ENCODE measurements at places on chromosomes 6 and 20.

DNA sequence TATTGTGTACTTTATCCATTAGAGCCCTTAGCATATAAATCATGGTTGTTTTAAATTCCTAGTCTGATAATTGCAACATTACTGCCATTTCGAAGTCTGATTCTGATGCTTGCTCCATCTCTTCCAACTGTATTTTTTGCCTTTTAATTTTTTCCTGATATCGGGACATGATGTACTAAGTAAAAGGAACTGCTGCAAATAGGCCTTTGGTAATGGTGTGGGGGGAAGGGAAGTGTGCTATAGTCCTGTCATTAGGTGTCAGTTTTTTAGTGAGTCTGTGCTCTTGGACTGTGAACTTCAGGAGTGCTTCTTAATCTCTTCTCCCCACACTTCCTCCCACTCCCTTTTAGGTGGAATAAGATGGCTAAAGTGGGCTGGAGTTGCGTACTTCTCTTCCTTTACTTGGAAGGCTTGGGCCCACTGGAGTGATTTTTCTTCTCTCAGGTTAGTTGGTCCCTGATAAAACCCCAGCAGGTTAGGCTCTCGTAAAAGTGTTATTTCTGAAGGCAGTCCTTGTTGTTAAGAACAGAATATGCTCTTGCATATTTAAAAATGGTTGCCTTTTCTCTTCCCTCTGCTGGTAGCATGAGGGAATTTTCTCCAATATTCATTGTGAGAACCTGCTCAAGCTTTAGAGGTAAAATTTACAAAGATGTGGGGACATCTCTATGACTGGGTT is 18.1 kb downstream of the STXBP5 start:
- DNase-seq = no peak

DNA sequence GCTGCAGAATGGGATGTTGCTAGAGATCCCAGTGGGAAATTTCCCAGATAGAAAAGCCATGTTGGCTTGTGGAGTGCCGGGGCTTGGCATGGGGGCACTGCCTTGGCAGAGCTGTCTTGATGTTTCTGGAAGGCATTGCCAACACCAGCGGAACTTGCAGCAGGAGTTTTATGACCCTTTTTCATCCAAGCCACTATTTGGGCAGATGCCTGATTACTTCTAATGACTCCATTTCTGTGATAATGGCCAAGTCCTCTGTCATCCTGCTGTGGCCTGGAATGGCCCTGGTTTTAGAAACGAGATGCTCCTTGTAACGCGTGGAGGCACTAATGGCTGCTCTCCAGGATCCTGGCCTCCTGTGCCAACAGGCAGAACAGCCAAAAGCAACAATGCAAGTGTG is 229.0 kb downstream of the ZNF217 start:
- no peak for DNase-seq

DNA sequence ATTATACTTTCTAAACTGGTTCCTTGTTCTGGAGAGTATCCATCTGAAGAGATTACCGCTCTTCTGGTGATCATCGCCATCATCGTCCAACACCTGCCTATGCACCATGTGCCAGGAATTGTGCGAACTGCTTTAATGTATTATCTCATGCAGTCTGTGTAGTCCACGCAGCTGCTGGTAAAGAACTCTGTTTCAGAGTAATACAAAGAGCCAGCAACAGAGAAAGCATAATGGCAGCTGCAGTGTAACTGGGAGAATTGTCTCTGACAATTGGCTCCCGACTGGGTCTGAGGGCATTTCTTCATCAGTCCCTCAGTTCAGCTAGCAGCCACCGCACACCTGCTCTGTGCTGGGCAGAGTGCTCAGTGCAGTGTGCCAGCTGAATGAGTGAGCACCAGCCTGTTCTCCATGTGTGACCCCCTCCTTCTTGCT is 383.4 kb downstream of the GRIK2 start:
- DNase-seq = no peak

GRCh38 chr20:58565461-58566175 is 50.4 kb upstream of the APCDD1L start:
- DNase-seq = no peak

- DNase-seq = no peak
These were observed 70.8 kb downstream of the B3GAT2 start for GRCh38 chr6:70886071-70886470.

DNA sequence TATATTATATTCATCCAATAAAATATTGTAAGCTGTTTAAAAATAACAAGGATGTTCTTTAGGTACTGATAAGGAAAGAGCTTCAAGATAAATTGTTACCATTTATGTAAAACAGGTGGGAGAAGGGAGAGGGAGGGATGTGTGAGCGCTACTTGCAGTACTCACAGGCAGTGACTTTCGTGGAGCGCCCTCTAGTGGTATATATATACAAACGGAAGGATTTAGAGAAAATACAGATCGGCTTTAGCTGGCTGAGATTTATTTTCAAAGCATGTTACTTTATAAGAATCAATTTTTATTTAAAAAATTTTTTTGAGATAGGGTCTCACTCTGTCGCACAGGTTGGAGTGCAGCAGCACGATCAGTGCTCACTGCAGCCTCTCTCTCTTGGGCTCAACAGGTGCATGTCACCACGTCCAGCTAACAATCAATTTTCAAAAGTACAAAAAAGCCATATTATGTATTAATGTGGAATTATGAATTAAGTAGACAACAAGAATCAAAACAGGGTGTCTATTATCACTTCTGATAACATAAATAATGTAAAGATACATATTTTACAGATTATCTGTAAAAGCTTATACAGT is 3.3 kb upstream of the MOG start:
- DNase-seq = no peak

DNA sequence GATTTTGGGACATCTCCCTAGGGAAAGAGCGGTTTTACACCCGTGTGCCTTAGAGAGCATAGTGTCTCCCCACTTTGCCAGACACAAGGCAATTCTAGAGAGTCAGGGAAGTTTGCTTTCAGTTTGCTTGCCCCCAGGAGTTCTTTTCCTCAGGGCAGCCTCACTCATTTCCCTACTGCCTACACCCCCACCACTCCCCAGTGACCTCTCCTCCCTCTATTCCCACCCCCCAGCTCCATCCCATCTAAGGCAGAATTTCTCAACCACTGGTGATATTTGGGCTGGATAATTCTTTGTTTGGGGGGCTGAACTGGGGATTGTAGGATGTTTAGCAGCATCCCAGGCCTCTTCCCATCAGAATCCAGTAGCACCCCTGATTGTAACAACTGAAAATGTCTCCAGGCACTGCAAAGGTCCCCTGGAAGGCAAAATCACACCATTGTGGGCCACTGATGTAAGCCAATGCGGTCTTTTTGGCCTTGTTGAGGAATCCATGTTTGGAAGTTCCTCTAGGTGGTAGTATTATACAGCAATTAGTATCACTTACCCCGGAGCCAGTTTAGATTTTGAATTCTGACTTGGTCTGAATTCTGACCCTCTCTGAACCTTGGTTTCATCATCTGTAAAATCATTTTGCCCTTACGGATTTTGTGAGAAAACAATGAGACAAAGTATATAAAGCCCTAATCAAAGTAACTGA is 1.3 kb downstream of the EPPIN start:
- DNase-seq = no peak

- DNase-seq = no peak
These were observed 47.8 kb downstream of the ELOVL5 start for GRCh38 chr6:53300656-53301551.

DNA sequence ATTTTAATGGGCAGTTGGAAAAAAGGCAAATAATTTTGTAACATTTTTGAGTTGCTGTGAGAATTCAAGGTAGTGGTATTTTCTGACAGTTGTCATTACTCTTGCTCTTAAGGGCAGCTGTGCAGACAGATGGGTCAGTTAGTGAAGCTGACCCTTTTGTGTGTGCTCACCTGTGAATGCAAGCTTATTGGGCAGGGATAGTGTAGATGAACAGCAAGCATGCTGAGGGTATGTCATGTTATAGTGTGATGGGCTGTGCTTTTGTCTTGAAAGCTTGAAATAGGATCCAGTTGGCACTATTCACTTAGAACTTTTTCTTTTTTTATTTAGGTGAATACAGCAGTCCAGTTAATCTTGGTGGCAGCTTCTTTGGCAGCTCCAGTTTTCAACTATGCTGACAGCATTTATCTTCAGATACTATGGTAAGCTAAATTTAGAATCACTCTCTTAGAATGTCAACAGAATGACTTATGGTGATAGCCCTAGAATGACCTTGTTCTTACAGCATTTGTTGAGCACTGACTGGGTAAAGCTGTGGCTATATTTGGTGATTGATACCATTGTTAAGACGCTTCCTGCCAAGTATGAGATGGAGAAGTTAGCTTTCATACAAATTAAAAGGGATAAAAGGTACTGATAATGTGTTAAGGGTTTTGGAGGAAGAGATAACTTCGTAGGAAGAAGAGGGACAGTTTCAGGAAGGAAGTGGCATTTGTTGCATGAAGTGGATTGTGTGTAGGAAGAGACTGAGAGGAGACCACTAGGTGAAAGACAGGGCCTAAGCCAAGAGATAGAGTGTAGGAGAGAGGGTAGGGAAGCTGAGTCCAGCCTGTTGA is 19.5 kb downstream of the LRRN4 start:
- no peak for DNase-seq

DNA sequence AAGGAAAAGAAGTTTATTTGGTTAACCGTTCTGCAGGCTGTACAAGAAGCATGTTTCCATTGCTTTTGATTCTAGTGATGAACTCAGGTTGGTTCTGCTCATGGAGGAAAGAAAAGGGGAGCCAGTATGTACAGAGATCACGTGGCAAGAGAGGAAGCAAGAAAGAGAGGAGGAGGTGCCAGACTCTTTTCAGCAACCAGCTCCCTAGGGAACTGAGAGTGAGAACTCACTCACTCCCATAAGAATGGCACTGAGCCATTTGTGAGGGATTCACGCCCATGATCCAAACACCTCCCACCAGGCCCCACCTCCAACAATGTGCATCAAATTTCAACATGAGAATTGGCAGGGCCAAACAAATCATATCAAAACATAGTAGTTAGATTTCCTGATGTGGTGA is 649.1 kb downstream of the EPM2A start:
- DNase-seq = no peak

GRCh38 chr6:113854531-113855499 is 2.3 kb upstream of the MARCKS start:
- no peak for DNase-seq

All from stimulated activated CD4-positive, alpha-beta T cell treated with anti-CD3 and anti-CD28 coated beads, Interleukin-1b, Interleukin-23, amount 100 ng/mL, for 1 hour (primary cell).